ENCODE measurements at places on chromosomes 2 and 18.

- DNase-seq = no peak
Observed at GRCh38 chr2:12430407-12431133, 286.2 kb upstream of the TRIB2 start.

DNA sequence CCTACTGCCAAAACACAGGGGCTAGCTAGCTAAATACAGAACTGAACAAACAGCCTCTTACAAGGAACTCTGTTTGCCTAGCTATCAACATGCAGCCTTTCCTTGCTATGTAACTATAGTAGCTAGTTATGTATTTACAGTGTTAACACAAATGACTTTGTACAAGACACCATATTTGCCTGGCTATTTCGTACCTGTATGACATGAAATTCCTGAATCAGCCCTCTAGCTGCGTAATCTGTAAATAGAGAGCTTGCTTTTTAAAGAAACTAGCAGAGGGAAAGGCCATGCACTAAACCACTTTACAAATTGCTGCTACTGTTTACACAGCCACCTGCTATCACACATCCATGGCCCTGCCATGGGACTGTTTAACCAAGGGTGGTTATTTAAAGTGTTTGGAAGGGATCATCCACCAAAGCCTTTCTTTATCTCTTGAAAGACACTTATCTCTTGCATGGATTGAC, 248.7 kb downstream of the TFCP2L1 start:
- DNase-seq = no peak

GRCh38 chr2:29733213-29733612, 188.2 kb downstream of the ALK start:
- no peak for DNase-seq

DNA sequence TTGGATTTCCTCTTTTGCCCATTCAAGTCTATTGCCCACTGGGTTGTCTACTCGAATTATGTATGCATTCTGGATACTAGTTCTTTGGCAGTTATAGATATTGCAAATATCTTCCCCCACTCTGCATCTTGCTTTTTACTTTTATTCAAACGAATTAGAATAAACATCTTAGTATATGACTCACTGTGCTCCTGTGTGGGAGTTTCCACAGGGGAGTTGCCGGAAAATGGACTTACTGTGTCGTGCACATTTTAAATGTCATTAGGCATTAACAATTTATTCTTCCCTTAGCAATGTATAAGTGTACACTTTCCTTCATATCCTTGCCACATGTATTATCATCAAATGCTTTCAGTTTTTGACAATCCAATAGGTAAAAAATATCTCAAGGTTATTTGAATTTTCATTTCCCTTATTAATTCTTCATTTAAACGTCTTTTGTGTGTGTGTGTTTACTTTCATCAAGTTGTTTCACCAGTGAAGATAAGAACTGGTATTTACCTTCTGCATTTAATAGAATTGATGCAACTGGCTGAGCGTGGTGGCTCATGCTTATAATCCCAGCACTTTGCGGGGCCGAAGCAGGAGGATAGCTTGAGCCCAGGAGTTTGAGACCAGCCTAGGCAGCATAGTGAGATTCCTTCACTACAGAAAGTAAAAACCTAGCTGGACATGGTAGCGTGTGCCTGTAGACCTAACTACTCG, 4.6 kb upstream of the UGT1A5 start:
- DNase-seq = no peak

DNA sequence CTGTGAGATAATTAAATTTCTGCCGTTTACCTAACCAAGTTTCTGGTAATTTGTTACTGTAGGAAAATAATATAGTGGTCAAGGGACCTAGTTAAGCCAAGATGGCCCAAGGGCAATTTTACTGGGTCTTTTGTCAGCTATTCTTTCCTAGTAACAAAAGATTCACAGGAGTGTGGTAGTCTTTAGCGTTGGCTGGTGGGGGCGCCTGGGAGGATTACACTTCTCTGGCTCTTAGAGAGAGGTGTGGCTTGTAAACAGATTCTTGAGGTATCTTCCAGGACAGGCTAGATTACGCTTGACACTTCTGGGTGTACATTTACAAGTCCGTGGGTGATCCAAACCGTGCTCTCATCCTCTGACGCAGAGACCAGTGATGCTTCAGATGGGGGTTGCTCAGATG, 3.3 kb upstream of the ACOXL start:
- DNase-seq = no peak

GRCh38 chr2:100924520-100925451, 77.3 kb upstream of the RPL31 start:
- DNase-seq = no peak
